Fibroblast of the conjunctiva (primary cell): ENCODE measurements at places on chromosomes 16 and 17.

DNA sequence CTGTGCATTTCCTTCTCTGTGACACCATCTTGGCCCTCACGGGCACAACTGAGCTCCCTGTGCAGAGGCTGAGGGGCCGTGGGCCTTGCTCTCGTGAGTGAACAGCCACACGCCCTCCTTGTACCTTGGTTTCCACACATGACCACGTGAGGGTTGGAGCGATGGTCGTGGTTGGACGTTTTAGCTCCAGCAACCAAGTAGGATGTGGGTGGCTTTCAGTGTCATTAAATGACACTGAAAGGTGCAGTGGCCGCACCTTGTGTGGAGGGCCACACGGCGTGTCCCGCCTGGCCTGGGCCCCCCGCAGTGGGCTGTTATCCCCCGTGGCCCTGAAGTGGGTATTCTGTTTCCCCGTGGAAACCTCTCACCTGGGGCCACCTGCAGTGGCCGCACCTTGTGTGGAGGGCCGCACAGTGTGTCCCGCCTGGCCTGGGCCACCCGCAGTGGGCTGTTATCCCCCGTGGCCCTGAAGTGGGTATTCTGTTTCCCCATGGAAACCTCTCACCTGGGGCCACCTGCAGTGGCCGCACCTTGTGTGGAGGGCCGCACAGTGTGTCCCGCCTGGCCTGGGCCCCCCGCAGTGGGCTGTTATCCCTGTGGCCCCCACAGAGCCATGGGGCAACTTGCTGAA is 28.2 kb downstream of the ACSF3 start:
- DNase-seq = no peak

- DNase-seq = no peak
These were observed 153.5 kb upstream of the RPL38 start for GRCh38 chr17:74049967-74050458.

GRCh38 chr16:86870380-86870779 is 292.0 kb downstream of the FOXL1 start:
- no peak for DNase-seq

DNA sequence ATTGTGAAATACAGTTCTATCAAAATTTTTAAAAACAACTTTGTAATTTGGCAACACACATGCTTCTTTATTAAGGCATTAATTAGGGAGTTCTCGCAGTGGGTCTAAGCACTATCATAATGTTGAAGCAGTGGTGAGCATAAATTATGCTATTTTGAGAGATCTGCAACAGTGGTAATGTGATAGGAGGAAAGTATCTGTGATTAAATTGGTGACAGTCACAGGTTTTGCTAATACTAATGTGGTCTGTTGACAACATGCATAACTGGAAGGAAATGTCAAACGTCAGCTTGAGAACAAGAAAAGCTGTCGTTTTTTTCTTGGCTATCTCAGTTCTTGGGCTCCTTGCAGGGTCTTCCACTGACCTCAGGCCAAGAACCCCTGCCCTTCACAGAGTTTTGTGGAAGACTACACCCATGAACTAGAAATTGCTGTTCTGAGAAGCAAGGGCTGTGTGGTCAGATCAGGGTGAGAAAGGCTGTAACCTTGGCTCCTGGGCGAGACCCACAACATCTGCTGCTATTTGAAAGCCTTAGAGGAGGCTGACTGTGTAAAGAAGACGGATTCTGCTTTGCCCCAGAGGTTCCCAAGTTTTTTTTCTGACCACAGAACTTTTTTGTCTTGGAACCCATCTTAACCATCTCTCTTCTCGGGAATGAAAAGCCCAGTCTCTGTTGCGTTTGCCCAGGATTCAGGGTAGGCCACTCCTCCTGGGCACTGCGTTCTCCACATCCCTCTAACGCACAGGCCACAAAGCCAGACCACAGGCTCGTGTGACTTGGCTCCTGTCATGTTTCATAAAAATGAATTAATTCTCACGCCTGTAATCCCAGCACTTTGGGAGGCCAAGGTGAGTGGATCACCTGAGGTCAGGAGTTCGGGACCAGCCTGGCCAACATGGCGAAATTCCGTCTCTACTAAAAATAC is 13.9 kb downstream of the ATP2A1 start:
- no peak for DNase-seq

- DNase-seq = no peak
These were observed 45.9 kb downstream of the KANSL1 start for GRCh38 chr17:46147296-46147695.

DNA sequence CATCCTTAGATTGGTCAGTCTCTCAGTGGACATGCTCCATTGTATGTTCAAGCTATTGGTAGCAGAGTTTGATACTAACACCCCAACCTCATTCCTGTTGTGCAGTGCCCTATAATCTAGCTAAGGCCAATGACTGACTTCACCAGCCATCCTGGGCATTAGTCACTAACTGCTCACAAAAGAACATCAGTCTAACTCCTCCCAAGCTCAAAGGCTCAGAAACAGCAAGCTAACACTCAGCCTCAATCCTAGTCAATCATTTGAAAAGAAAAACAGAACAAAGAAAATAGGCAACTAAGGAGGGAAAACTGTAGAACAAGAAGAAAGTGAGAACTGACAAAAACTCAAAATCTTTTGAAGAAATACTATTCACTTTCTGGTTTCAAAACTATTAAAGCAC is 199.1 kb upstream of the C17orf78 start:
- DNase-seq = no peak

- no peak for DNase-seq
These were observed 8.9 kb downstream of the SHPK start for GRCh38 chr17:3626831-3627768.

- DNase-seq = no peak
These were observed 31.4 kb downstream of the ANKFN1 start for GRCh38 chr17:56184650-56185049.

DNA sequence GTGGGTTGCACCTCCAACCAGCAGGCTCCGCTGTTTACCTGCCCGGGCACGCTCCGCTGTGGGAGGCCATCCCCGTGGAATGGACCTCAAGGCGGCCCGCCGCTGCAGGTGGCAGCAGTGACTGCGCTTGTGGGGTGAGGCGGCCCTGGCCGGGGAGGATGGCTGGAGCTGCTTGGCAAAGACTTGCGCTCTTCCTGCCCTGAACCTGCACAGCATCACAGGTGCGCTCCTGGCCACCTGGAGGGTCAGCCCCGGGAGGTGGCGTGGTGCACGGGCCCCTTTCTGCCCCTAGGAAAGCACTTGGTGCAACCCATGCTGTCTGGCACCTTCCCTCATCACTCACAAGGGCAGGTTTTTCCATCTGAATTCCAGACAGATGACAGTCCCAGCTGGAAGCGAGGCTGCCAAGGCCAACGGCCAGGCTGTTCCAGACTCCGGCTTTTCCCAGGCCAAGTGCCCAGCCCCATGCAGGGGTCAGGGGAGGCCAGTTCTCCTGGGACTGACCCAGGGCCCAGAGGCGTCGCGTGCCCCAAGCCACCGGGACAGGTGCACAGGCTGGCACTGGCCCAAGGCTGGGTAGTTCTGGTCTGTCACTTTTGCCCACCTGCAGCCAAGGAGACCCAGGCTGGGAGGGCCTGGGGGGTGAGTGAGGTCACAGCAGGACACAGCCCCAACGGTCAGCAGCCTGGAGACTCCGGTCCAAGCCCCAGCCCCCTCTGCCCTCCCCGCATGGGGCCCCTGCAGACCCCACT is 13.3 kb downstream of the UTS2R start:
- no peak for DNase-seq

DNA sequence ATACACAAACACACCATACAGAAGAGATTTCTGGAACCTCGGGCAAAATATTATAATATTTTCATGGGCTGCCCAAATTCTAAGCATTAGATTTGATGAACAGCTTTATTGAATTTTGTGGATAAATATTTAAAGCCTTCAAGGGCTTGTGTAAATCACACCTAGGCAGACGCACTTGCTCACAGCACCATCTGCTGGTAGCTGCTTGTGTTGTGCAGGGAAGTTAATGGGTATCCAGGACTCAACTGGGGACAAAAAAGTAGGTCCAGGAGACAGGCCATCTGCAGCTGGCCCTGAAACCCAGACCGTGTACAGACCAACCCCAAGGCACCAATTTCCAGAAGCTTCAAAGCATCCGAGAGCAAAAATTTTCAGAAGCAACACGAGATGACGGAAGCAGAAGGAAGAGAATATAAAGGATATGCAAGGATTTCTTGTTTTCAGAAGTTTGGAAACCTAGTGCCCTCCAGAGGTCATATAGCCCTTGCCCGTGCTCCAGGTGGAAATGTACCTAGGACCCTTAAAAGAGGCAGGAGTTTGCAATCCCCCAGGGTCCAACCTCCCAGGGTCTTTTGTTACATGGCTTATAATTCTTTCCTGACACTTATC is 140.0 kb downstream of the CHD9NB start:
- peak; percentile 26 for DNase-seq

DNA sequence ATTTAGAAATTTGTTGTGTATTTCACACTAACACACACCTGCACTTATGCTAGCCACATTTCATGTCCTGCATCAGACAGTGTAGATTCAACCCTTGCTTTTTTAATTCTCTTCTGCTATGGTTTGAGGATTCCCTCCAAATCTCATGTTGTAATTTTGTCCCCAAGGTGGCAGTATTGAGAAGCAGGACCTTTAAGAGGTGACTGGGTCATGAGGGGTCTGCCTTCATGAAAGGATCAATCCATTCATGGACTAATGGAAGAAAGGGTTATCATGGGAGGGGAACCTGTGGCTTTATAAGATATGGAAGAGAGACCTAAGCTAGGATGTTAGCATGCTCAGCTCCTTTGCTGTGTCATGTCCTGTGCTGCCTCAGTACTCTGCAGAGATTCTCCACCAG is 1032.2 kb downstream of the CDH11 start:
- DNase-seq = peak; percentile 9

GRCh38 chr16:80824623-80825364 is 20.4 kb upstream of the CDYL2 start:
- DNase-seq = peak; percentile 51

- DNase-seq = no peak
These were observed 209.1 kb downstream of the SLC39A11 start for GRCh38 chr17:72883351-72883750.

GRCh38 chr17:6568184-6568758 is 11.9 kb upstream of the PITPNM3 start:
- DNase-seq = no peak

DNA sequence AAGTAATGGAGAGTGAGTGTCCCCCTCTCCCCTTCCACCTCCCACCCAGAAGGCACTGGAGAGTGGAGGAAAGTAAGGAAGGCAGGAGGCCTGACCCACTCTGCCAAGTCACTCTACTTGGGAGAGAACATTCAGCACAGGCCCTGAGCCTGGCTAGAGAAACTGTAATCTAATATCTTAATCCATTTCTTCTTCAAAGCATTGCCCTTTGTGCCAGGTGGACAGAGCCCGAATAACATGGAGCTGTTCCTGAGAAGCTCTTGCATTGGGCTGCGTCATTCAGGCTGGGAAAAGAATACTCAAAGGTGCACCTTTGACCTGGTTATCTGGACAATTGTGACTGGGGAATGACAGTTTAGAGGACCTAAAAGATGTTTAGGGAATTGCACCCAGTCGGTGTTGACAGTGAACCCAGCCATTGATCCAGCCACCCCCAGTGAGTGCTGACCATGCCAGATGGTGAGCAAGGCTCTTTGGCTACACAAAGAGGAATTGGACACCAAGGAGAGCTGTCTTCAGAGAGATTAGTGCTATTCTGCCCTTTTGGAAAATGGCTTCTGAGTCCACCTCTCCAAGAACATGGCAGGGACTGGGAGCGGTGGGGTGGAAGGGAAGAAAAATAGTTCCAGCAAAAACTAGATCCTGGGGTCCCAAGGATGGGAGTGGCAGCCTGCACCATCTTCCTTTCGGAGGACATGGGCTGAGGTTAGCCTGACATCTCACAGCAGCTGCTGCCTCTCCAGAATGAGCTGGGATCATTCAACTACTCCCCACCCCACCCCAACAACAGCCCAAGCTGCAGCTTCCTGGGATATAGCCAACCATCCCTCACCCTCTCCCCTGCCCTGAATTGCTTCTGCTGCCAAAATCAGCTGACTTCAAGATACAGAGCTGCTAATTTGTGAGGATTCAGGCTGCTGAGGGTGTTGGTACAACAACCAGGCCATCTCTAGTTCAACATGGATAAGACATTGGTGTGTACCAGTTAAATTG is 11.6 kb upstream of the NOG start:
- no peak for DNase-seq

DNA sequence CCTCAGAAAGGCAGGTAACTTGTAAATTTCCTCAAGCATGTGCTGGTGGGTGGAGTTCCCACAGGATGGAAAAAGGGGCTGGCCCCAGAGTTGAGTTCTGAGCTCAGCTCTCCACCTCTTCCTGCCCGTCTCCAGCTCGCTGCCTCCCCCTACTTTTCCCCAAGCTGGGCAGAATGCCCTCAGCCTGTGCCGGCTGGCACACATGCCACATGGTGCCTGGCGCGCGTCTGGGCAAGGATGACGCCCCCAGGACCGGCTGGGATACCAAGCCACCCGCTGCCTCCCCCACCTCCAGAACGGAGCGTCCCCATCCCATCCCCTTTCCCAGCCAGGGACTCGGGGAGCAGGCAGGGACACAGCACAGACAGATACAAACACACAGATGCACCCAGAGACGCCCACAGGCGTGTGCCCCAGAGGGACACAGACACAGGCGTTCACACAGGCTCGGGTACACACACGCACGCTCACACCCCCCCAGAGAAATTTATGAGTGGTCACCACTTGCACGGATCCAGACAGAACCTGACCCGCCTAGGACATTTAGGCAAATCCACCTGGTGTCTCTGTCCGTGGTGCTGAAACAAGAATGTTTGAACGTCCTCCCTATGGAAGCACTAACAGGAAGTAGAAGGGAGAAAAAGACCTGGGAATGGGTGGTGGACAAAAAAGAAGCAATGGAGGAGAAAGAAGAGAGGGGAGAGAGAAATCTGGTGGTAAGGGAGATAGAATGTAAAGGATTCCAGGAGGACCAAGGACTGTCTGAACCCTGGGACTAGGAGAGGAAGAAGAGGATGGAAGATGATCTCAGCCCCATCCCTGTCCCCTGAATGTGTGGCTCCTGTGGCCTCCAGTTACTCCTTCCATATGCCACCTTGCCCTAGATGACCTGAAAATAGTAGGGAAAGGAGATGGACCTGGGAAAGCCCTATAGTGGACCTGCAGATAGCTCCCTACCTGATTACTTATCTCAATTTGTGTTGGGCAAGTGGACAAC is 15.5 kb downstream of the NEUROD2 start:
- peak; percentile 5 for DNase-seq

DNA sequence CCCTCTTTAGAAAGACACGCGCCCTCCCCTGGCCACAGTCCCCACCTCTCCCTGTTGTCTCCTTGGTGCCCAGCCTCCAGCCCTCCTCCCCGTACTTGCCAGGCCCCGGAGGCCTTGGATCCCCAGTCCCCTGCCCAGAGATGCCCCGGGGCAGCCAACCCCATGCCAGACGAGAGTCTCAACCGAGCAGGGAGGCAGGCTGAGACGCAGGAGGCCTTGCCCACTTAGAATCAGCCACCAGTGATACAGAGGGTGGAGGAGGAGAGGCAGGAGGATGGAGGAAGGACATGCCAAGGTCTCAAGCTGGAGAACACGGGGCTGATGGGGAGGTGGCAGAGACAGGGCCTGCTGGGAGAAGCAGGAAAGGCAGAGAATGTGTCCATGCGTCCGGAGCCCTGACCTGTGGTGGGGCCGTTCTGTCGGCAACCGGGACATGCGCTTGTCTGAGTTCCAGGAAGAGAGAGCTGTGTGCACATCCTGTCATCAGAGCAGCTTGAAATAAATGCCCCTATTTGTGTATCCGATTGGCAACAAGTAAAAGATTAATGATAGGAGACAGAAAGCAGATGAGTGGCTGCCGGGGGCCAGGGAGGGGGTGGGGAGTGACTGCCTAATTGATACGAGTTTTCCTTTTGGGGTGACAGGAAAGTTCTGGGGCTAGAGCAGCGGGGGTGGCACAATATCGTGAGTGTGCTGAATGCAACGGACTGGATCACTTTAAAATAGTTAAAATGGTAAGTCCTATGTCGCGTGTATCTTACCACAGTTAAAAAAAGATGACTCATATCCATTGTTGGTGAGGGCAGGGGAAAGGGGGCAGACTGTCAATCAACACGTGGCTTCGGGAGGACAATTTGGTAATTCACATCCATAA is 44.7 kb upstream of the MEAK7 start:
- DNase-seq = no peak
